DMS79 (cell line): ENCODE measurements at places on chromosomes 7 and 10.

- DNase-seq: no peak
Measured at GRCh38 chr10:91347529-91347928, 62.6 kb upstream of the HECTD2 start.

- no peak for DNase-seq
Measured at GRCh38 chr7:135248546-135248945, 14.9 kb downstream of the STRA8 start.

GRCh38 chr10:126500185-126500584, 111.9 kb upstream of the ADAM12 start:
- no peak for DNase-seq

GRCh38 chr7:75639071-75639885, 99.5 kb downstream of the HIP1 start:
- peak; percentile 16 for DNase-seq

- DNase-seq: no peak
Measured at GRCh38 chr10:44390585-44391072, 5.7 kb upstream of the CXCL12 start.

GRCh38 chr10:129445436-129446182, 21.4 kb upstream of the MGMT start:
- DNase-seq: no peak

DNA sequence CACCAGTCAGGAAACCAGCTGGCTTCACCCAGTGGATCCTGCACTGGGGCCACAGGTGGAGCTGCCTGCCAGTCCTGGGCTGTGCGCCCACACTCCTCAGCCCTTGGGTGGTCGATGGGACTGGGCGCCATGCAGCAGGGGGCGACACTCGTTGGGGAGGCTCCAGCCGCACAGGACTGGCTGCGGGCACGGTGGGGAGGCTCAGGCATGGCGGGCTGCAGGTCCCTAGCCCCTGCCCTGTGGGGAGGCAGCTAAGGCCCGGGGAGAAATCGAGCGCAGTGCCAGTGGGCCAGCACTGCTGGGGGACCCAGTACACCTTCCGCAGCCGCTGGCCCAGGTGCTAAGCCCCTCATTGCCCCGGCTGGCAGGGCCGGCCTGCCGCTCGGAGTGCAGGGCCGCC, 12.4 kb upstream of the NRG3 start:
- DNase-seq: no peak

DNA sequence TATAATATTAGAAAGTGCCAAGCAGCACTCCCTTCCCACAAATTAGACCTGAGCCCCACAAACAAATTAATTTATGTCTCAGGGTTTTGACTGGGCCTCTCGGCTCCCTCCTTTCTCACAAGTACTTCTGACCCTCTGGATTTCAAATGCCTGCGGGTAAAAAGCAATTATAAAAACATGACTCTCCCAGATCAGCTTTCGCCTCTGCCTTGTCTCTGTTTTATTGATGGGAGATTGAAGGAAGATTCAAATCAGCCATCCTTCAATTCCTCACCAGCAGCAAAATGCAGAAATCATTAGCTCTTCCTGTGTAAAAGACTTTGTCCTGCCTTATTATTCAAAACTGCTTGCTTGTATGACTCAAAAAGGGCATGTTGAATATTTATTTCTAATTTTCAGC, 453.7 kb upstream of the MKI67 start:
- DNase-seq: no peak

DNA sequence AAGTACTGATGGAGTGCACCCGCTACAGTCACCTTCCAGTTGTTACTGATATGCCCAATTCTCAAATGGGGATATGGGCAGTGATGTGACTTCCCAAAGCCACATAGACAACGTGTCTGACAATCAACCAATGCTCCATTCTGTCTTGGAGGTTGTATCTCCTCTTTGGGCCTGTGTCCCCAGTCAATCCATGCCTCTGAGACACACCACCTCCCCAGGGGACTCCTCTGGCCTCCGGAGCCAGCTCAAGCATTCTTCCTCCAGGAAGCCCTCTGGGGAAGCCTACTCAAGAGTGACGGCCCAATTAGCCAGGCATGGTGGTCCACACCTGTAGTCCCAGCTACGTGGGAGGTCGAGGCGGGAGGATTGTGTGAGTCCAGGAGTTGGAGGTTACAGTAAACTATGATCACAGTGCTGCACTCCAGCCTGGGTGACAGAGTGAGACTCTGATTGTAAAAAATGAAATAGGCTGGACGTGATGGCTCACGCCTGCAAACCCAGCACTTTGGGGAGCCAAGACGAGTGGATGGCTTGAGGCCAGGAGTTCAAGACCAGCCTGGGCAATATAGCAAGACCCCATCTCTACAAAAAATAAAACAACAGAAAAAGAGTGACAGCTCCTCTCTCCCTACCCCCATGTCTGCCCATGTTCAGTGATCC, 99.5 kb upstream of the TNRC18 start:
- no peak for DNase-seq

- no peak for DNase-seq
Measured at GRCh38 chr7:45151967-45152366, 5.6 kb upstream of the RAMP3 start.

DNA sequence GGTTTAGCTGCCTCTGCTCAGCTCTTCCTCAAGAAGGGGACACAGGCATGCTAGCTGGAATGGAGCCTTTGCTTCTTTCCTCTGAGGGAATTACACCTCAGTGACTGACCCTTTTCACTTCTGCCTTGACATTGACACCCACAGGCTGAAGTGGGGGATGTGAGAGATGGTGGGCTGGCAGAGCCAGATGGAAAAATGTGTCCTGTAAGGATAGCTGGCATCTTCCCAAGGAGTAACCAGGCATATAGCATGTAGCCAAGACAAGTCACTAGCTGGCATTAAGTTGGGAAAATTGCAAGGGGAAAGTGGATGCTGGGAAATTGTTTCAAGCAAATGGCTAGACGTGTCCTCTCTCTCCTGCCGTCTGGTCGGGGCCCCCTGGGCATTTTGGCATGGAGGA, 19.9 kb downstream of the STMP1 start:
- no peak for DNase-seq

- DNase-seq: no peak
Measured at GRCh38 chr10:124401633-124402032, 17.1 kb downstream of the OAT start.

- no peak for DNase-seq
Measured at GRCh38 chr7:99112097-99112496, 31.8 kb downstream of the SMURF1 start.

DNA sequence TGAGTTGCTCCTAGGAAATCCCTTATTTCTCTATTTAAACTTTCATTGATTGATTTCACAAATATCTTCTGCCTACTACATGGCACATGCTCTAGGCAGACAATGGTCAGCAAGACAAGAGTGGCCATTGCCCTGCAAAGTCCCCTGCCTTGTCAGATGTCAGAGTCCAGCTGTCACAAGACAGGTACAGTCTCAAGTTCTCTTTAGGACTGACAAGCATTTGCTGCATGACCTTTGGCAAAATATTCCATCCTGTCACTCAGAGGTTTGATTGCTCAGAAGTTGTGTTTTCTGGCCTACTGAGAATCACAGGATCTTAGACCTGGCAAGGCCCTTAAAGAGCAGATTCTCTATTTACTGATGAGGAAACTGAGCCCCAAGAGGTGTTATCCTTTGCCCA, 322.3 kb upstream of the NFE2L3 start:
- DNase-seq: no peak

GRCh38 chr10:24556126-24556749, 167.4 kb downstream of the ARHGAP21 start:
- no peak for DNase-seq

DNA sequence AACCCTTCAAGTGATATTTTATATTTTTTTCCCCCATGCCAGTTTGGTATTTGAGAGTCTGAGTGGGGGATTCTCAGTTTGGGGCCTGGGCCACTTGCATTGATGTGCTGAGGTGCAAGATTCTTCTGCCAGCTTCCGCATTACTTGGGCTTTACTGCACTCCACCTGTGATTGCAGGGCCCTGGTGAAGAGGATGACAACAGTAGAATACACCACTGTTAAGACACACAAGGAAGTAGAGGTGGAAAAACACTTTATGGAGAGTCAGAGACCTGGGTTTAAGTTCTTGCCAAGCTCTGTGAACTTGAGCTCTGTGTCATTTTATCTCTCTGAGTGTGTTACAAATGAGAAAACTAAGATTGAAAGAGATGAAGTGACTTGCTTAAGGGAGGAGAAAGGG, 209.4 kb downstream of the LRMDA start:
- DNase-seq: no peak

DNA sequence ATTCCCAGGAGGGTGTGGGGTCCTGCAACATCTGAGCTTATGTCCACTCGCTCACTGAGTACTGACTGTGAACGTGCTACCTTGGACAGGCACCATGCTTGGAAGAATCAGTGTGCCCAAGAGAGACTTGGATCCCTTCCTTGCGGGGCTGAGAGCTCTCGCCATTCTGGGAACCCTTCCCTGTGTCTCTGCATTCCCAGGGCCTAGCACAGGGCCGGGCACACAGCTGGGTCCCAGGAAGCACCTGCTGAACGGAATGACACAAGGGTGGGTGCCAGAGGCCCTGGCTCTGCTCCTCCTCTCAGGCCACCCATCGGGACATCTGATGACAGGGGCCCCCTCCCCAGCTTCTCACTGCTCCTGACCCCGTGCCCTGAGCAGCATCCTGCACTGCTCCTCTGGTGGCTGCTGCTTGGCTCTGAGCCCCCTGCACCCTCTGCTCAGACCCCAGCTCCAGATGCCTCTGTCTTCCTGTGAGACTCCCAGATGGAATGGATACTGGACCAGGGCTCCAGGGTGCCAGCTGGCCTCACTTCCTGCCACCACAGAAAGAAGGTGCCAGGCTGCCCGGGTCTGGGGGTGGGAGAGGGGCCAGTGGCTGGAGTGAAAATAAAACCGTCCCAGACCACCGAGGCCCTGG, 129.6 kb downstream of the NEURL1 start:
- no peak for DNase-seq

DNA sequence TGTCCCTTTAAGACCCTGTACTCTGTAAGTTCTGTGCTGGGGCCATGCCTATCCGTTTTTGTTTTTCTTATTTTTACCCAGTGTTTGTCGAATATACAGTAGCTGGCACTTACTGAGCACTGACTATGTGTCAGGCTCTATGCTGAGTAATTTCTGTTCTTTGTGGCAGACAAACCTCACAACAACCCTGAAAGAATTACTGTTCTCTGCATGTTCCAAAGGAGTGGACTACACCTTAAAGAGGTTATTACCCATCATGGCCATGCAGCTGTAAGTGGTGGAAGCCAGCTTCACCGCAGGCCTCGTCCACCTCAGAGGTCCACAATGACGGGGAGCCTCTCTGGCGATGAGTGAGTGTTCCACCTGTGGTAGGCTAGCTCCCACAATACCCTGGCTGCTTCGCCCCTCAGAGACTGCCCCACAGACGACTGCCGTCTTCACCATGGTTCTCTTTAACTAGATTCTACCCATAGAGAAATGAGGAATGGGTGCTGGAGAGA, 30.1 kb upstream of the RBM20 start:
- DNase-seq: no peak

DNA sequence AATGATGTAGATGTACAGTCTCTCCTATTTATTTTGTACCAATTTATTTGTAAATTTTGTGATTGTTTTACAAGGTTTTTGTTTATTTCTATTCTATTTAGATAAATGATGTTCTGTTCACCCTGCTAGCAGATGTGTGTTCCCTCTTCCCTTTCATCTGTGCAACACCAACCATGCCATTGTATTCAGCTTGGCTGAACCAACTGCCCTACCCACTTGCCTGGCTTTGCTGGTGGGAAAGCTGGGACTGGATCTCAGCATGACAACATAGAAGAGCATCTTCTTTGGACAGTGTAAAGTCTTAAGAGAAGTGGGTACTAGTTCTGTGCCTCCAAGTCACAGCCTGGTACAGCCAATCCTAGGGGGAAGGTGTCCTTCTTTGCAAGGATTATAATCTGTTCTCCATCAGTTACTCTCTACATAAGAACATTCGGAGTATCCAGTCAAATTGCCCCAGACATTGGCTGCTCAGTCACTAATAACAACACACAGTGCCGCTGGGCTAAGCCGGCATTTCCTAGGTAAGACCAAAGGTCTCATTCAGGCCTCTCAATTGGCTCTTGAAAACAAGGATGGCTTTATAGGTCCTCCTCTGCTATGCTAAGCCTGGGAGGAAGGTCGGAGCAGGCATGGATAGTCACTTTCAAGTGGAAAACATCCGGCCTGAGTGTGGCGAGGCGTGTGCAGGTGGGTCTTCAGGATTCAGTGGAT, 109.7 kb downstream of the NT5C2 start:
- no peak for DNase-seq

- no peak for DNase-seq
Measured at GRCh38 chr7:77887567-77887966, 89.0 kb downstream of the PHTF2 start.

GRCh38 chr7:30351724-30352123, 67.3 kb downstream of the ZNRF2 start:
- no peak for DNase-seq

DNA sequence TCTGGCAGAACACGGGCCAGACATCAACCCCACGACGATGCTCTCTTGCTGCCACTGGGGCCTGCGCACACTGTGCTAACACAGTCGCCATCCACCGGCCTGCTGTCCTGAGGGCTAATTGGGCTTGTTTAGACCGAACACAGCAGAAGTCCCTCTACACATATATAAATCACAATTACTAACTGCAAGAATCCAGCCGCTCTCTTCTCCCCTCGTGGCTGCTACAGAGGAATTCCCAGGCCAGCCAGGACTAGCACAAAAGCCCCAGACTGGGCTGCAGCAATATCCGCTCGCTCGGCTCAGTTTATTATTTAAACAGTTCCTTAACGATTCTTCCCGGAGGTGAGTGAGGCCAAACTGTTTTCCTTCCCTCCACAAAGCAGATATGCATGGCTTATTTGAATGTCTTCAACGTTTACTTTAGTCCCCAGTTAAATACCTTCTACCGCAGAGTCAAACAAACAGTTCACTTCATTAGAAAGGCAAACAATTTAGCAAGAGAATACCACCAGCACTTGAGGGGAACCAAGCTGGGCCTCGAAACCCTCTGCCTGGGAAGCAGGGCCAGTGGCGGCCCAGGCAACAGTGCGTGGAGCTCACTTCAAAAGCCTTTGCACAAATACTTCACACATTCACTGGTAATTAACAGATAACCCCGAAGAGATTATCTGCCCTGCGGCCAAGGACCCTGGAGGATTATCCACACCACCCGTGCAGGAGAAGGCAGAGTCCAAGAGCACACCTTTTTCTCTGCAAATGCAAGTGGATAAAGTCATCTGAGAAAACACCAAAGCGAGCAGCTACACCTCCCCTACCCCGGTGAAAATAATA, 145.3 kb downstream of the GLI3 start:
- DNase-seq: no peak

DNA sequence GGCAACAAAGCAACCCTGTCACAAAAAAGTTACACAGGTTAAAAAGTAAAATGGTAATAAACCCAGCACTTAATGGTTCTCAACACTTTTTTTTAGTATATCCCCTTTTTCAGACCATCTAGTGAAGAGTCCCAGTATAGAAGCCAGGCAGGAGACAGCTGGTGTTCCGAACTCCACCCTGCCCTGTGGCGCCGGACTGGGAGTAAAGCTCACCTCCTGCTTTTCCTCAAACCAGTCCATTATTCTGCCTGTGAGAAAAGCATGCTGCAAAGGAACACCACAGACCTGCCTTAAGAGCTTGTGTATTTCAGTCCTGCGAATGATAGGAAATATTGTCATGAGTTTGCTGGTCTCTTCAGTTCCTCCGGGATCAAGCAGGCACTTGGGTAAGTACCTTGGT, 81.0 kb downstream of the EZH2 start:
- DNase-seq: no peak
